ENCODE measurements at places on chromosomes 1 and 21.
A peak's percentile ranks its signal among the peaks of the same experiment; 100 is the strongest.

DNA sequence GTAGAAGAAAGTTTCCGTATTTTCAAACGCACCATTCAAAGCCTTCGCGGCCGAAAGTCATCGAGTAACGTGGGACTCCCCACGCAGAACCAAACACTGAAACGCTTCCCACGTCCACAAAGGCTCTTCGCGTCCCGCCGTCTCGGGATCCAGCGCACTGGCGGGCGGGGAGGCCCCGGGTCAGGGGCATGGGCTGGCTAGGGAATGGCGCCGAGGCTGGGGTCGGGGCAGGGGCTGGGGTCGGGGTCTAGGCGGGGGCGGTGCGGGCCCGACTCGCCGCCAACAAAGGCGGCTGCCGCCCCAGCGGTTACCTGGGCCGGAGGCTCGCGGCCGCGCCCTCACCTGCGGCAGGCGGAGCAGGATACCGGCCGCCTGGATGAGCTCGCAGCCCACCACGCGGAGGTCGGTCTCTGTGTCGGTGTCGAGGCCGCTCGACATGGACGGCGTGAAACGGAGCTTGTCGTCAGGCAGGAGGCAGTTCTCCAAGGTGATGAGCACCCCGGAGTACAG, 403 bp downstream of the CCNL2 start:
- no peak for DNase-seq

DNA sequence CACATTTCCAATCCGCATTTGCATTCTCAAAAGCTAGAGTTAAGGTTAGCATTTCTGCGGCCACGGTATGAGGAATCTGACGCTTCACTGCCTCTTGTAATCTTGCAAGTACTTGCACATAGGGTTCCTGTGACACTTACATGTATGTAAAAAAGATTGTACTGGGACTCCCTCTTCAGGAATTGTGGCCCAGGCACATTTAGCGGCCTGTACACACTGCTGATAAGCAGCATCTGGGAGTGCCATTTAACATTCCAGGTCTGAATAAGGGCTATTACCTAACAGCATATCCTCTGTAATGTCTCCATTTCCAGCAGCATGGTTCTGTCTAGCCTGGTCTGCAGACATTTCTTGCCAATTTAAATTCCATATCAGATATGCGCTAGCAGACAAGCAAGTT, 75.7 kb downstream of the AXDND1 start:
- no peak for DNase-seq

- DNase-seq = no peak
Measured at GRCh38 chr1:72432645-72433267, 150.4 kb upstream of the NEGR1 start.

DNA sequence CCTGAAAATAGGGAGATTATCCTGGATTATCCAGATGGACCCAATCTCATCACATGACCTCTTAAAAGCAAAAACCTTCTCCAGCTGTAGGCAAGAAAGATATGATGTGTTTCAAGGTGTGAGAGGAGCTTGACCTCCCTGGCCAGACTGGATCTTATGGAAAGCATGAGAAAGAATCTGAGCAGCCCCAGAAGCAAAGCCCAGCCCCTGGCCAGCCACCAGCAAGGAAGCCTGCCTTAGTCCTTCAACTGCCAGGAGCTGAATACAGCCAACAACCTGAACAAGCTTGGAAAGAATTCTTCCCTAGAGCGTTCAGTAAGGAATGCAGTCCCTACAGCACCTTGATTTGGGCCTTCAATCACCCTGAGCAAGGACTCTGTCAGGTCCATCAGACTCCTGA, 375.0 kb upstream of the CHRM3 start:
- no peak for DNase-seq

DNA sequence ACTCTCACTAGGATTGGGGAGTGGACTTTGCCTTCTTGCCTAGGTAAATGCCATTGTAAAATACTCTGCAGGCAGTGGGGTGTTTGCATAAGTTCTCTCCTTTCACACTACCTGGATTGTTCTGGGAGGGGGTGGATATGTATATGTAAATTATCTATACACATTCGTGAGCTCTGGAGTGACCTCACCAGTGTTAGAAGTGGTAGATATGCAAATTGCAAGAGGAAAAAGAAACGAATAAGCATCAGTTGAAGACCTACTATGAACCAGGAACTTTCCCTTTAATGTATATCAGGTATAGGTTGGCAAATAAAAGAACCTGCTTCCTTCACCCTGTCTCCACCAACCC, 1.5 kb upstream of the ARHGEF11 start:
- DNase-seq = no peak

DNA sequence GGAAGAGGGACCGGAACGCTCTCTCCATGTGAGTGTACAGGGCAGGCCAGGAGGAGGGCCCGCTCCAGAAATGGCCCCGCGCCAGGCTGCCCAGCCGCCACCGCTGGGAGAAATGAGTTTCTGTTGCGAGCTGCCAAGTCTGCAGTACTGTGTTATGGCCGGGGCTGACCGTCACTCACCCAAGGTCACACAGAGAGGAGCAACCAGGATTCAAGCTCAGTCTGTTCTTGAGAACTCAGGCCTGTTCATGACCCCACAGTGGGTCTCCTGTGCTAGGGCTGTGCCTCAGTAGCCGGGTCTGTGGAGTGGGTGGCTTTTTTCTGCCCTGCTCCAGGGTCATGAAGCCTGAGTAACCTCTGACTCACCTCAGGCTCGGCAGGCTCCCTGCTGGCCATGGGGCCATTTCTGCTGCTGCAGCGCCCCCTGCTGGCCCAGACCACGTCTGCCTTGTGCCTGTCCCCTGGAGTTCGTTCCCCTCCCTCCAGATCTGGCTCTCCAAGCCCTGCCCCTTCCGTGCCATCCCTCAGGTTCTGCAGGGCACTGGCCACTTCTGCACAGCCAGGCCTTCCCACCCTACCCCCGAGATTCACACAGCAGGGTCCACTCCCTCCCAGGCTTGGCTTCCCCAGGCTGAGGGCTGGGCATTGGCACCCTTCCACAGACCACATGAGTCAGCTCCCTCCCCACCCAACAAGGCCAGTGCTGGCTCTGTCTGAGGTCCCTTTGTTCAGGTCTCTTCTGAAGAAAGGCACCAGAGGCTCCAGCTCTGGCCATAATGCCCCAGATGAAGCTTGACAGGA, 51.8 kb downstream of the EDN2 start:
- DNase-seq = peak; percentile 85

DNA sequence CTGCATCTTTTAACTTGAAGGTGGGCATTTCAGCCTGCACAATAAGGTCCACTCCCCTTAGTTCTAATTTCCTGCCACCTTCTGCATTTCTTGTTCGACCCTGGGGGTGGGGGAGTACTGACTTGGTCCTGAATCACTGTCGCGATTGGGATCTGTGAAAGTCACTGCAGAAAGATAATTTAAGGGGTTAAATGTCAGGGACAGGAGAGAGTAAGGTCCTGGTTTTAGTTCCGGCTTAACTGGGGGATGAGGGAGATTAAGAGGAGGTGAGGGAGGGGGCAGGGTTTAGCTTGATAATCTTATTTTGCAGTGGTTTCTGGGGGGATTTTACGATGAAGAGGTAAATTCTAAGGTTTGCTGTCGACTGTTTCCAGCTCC, 128.1 kb downstream of the MRPS6 start:
- no peak for DNase-seq

- DNase-seq = no peak
Measured at GRCh38 chr1:108072212-108072611, 107.2 kb upstream of the VAV3 start.

GRCh38 chr1:158053276-158053675, 59.8 kb downstream of the KIRREL1 start:
- DNase-seq = no peak

GRCh38 chr1:5660141-5660935, 331.9 kb downstream of the NPHP4 start:
- no peak for DNase-seq

- no peak for DNase-seq
Measured at GRCh38 chr1:177384461-177384860, 213.7 kb downstream of the BRINP2 start.

GRCh38 chr1:17246971-17247370, 1.9 kb upstream of the PADI3 start:
- DNase-seq = no peak

GRCh38 chr1:234154320-234155251, 218.7 kb upstream of the COA6 start:
- DNase-seq = no peak

DNA sequence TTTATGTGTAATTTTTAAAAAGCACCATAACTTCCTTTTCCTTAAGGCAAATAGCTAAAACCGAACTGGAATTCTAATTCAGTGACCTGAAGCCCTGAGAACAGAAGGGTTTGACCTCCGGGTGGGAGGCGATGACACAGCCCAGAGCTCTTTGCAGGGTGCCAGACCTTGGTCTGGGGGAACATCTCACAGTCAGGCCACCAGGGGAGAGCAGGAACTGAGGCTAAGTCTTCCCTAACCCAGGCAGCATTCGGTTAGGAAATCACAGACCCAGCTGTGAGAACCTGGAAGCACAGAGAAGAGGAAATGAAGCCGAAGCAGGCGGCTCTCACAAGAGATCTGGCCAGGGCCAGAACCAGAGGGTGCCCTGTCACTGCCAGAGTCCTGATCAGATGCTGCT, 444.8 kb downstream of the TTLL7 start:
- no peak for DNase-seq

- no peak for DNase-seq
Measured at GRCh38 chr1:153860285-153860684, 62.5 kb downstream of the GATAD2B start.

DNA sequence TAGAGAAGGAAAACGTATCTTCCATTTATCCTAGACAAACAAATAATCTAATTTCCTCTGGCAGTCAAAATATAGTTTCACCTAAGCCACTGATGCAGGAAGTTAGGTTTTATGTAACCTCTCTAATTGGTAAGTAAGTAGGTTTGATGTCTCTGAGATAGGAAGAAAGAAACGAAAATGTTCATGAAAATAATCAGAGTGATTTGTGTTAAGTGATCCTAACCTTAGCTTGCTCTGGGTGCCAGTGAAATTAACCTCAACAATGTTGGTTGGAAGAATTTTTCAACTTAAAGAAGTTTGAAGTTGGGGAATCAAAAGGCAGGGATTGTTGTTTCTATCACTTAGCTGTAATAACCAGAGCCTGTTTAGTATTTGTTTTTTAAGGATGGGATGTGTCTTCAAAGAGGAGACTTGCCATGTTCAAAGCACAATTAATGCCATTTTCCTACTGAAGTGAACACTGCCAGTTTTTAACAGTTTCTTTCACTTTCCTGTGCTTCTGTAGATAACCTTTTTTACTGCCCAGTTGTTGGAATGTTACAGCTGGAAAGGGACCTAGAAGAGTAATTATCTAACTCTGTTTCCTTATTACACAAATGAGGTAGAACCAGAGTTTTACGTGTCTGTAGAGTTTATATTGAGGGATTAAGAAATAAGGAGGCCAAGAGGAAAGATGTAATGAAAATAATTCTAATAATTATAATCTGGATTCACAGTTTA, 18.4 kb downstream of the HIPK1 start:
- DNase-seq = no peak

- DNase-seq = no peak
Measured at GRCh38 chr1:75615613-75616435, 4.9 kb upstream of the SLC44A5 start.

GRCh38 chr1:169999331-169999741, 75.2 kb downstream of the KIFAP3 start:
- DNase-seq = no peak

DNA sequence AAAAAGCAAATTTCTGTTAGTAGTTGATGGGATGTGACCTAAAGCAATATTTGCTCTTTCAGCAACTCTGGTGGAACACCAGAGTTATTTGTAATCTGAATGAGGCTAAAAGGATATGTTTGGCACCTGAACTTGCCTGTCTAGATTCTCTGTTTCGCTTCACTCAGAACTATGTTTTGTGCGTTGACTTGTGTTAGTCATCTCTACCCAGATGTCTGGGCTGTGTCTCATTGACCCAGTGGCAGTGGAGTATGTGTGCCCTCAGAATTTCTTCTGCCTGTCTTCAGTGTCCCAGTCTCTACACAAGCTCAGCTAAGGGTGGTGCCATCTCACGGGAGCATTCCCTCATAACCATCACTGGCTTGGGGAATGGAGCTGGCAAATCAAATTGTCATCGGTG, 13.9 kb downstream of the KCNK1 start:
- DNase-seq = no peak

DNA sequence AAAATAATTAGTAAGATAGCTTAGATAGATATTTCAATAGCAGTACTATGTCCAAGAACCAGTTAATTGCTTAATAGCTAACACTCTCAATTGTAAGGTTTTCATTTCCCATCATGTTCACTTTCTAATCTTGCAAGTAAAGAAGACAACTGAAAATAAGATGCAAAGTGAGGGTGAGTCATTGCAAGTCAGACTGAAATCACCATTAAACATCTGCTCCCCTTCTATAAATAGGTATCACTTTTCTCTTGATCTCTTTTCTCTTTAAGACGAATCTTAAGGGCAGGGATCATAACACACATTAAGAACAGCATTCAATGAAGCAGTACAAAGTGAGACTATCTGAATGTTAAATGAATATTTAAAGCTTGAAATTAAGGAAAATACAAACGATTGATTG, 40.4 kb downstream of the UBR4 start:
- DNase-seq = no peak

- no peak for DNase-seq
Measured at GRCh38 chr1:71649608-71650007, 568.8 kb upstream of the ZRANB2 start.

DNA sequence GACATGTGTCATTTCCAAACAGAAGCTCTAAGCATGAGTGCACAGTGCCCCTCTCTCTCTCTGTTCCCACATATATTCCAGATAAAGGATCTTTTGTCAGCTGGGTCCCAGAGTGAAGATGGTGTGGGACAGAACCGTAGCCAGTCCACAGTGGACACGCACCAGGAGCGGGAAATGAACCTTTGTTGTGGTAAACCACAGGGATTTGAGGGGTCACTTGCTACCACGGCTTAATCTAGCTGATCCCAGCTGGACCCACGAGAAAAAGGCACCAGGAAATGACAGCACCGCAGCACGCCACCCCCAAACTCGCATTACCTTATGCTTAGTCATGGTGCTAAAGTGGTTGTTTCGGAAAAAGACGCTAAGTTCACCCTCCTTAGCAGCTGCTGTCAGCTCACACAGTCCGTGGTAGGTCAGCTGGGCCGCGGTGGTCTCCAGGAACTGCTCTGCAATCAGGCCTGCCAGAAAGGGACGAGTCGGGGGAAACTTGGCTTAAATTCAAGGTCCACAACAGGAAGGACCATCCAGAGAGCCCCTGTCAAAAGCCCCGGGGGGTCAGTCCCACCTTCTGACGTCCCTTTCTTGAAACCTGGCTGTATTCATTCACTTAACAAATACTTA, 7.5 kb downstream of the MINDY1 start:
- DNase-seq = no peak

All from omental fat pad (tissue), 4 donors.